Progenitor cell of endocrine pancreas (in vitro differentiated cells): ENCODE measurements at places on chromosomes 12 and 14. TPM values are rescaled to one million over a fixed set of nuclear protein-coding genes. Genes with fewer than 3 reads are reported as not detected.

The KRT6C gene
- not detected in 2 replicates for total RNA-seq

The GLIPR1L1 gene
- total RNA-seq = not detected in 2 replicates

The BDKRB2 gene
- 0.36 and 0.42 TPM in 2 replicates for total RNA-seq

The RASAL1 gene
- 0.36 and 0.46 TPM in 2 replicates for total RNA-seq

The TSHR gene
- total RNA-seq = 0.24 TPM in 1 of 2 replicates, not detected in the other

The MPHOSPH9 gene
- total RNA-seq = 36.7 and 39.3 TPM in 2 replicates

The PGF gene
- 3.5 and 8.2 TPM in 2 replicates for total RNA-seq

The ALG10B gene
- total RNA-seq = 8.9 and 10.8 TPM in 2 replicates

The CCDC175 gene
- 0.20 and 0.26 TPM in 2 replicates for total RNA-seq

- no peak for DNase-seq
Measured at GRCh38 chr14:54251356-54251755, 145.5 kb upstream of the CDKN3 start.

- no peak for DNase-seq
Measured at GRCh38 chr14:93048843-93049242, 66.9 kb downstream of the ITPK1 start.

GRCh38 chr14:81710232-81710845 is 176.7 kb upstream of the SEL1L start:
- peak; percentile 16 for DNase-seq

DNA sequence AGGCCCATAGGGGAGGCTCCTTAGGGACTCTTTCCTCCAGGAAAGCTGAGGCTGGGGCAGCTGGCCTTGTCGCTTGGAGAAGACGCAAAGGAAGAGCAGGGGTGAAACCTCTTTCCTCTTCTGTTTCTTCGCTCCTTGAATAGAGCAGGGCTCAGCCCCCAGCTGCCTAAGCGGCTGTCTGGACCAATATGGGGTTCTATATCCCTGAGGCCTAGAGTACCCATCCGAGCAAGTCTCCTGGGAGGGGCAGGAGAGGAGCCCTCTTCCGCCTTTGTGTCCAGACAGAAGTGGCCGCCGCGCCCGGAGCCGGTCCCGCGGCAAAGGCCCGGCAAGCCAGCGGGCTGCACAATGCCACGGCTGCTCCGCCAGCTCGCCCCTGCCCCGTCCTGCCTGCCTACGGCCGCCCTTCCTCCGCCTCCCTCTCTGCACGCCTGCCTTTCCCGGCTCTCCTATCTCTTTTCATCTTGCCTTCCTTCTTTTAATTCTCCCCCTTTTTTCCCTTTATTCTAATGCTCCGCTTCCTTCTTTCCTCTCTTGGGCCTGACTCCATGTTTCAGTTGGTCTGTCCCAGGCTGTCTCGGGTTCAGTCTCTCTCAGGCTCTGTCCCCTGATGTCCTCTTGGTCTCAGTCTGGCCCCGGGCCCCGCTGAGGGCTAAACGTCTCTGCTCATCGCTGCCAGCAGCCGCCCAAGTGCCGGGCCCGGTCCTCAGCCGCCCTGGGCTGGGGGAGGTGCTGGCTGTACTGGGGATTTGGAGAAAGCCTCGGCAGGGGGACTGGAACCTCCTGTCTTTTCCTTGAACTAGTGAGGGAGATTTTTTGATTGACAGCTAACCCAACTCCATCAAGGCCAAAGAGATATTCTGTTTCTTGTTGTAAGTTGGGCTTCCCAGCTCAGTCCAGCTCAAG is 2.5 kb upstream of the HOXC9 start:
- DNase-seq = no peak

DNA sequence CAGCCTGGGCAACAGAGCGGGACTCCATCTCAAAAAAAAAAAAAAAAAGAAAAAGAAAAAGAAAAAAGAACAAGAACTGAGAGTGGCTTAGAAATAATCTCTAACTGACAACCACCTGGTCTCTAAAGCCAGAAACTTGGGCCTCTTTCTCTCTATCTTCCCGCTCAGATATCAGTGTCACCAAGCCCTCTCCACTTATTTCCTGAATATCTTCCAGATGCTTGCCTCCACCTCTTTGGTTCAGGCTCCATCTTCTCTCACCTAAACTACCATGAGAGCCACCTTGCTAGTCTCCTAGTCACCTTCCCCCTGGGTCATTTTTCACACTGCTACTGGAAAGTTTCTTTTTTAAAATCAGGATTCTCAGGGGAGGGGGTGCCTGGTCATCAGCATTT is 1.8 kb upstream of the TM9SF1 start:
- DNase-seq = no peak

GRCh38 chr14:64438181-64438841 is 27.0 kb upstream of the AKAP5 start:
- no peak for DNase-seq

DNA sequence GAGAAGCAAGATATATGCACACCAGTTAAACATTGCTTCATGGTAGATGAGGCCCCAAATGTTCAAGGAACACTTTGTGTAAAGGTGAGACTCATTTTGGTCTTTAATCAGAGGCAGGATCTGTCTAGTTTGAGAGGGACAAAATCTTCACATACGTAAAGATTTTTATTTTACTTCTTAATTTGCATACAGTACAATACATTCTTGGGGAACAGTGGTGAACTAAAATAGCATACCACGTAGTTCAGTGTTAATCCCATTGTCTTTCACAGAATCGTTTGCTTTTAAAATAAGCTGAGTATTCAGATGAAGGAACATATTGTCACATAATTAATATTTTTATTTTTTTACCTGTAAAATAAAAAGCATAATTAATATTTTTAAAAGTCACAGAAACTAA is 43.3 kb downstream of the GPATCH2L start:
- DNase-seq = no peak
